ENCODE measurements at places on chromosomes 7 and 10.

GRCh38 chr7:100257017-100257416 is 37.3 kb downstream of the PVRIG start:
- no peak for DNase-seq

DNA sequence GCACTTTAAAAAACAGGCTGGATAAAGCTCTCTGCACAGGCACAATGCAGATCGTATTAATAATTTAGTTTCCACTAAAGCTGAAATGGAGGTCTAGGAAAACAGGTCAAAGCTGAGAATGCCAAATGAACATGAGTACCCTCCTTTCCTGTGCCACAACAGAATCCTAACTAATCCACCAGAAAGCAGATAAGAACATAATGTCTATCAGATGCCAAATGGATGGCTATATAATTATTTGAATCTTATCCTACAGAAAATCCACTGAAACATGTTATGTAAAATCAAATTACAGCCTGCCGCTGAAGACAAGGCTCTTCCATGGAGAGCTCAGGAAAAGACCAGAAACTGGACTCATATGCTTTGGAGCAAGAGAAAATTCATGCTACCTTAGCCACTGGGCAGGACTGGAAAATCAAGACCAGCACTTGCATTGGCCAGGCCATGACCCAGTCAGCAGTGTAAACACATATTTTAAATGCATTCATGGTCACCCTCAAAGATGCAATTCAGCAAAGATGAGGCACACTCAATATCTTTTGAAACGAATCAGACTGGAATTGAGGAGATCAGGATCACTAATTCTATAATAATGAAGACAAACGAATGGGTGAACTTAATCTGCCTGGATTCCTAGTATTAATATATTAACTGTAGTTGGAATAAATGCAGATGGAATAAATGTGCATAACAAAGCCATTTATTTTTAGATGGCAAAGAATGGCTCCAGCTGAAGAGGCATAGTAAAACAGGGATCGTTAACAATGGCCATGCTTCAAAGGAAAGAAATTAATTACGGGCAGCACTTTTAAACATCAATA is 13.2 kb downstream of the ANK3 start:
- no peak for DNase-seq

- no peak for DNase-seq
These were observed 554 bp downstream of the FRA10AC1 start for GRCh38 chr10:93701866-93702209.

DNA sequence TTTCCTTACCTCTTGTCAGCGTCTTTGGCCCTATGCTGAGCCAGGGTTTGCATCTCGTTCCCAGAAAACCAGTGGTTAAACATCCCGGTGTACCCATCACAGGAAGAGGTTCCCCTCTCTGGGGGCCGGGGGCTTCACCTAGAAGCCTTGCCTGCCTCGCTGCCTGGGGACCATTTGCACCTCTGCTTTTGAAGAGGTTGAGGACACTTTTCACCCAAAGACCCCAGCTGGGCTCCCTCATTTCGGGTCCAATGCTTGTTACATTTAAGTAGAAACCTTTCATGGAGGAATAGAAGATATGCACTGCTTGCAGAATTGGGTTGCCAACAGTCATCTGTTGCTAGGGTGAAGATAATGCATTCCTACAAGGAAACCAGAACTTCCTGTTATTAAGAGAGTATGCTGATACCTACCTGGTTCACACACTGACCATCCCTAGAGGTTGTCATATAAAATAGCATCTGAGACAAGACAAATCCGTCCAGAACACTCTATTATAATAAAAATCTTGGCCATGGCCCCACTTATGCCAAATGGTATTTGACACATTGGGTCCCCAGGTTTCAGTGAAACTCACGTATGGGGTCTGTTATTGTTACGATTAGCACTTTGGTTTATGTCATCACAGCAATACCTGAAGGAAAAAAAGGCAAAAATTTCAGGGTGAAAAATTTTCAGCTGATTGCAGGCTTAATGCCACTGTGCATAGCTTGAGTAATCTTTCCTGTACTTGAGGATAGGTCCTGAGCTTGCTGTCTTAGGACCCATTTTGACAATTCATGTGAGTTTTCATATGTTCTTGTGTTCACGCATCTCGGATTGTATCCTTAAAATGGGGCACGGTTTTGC is 917 bp downstream of the ZNF365 start:
- DNase-seq: no peak

DNA sequence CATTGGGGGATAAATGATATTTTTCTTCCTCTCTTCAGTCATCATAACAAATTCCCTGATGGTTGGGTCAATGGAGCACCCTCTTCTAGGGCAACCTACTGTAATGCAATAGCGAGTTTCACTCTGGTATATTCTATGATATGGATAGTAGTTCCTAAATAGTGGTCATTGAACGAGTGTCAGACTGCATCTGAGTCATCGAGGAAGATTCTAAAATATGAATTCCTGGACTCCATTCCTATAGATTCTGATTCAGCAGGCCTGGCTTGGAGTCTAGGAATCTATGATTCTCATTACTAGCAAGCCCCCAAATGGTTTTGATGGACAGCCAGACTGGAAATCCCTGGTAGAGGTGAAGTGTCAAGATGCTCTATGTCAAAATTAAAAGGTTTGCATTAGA is 254.5 kb downstream of the BUB3 start:
- DNase-seq: no peak

- no peak for DNase-seq
These were observed 57.7 kb downstream of the MAD1L1 start for GRCh38 chr7:2175091-2175490.

DNA sequence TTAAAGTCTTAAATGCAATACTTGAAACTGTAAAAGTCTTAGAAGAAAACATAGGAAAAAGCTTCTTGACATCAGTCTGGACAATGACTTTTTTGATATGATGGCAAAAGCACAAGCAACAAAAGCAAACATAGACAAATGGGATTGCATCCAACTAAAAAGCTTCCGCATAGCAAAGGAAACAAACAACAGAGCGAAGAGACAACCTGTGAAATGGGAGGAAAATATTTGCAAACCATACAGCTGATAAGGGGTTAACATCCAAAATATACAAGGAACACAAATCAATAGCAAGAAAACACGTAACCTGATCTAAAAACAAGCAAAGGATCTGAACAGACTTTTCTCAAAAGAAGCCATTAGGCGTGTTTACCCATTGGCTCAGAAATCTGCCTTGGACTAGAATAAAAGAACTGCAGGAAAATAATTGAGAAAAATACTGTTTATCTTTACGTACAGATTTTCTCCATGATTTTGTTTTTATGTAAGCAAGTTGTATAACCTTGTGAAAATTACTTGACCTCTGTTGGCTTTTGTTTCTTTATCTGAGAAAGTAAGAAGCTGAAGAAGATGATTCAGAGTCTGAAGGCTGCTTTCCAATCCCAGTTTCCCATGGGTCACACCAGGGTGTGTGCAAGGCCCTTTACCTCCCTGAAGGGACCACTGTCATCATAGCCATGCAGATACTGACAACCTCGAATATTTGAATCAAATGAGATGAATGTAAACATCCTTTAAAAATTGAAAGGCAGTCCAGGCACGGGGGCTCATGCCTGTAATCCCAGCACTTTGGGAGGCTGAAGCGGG is 99.1 kb upstream of the LANCL2 start:
- no peak for DNase-seq

- no peak for DNase-seq
These were observed 8.4 kb downstream of the IFIT2 start for GRCh38 chr10:89310056-89310893.

Measured in activated CD8-positive, alpha-beta memory T cell treated with anti-CD3 and anti-CD28 coated beads for 1 hour (primary cell).